ENCODE measurements at places on chromosomes 13 and 19.
A peak's percentile ranks its signal among the peaks of the same experiment; 100 is the strongest.

GRCh38 chr13:27024776-27025492, 146.7 kb downstream of the USP12 start:
- DNase-seq, result no peak

- DNase-seq, result peak; percentile 92
These were observed 9.7 kb downstream of the DEDD2 start for GRCh38 chr19:42207767-42208271.

DNA sequence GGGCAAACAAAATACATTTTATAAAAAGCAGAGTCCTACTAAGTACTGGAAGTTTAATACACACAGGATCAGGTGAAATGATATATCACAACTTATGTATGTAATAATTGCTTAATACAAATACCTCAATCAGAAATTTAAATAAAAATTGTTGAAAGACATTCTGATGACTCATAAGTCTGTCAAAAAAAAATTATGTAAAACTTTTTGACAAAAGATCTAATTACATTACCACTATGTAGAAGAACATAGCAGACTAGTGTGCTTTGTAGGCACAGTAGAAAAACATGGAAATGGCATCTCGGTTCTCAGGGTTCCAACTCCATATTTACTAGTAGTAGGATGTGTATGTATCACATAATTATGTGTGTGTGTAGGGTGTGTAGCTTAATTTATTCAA, 156.2 kb downstream of the DNAJC3 start:
- DNase-seq, result no peak

DNA sequence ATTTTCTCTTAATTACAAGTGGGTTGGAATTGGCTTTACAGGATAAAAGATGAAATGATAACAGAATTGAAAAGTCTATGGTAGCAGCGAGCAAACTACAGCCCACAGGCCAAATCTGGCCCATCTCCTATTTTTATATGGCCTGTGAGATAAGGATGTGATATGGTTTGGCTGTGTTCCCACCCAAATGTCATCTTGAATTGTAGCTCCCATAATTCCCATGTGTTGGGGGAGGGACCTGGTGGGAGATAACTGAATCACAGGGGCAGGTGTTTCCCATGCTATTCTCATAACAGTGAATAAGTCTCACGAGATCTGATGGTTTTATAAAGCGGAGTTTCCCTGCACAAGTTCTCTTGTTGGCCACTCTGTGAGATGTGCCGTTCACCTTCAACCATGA, 19.0 kb downstream of the CRYL1 start:
- no peak for DNase-seq

DNA sequence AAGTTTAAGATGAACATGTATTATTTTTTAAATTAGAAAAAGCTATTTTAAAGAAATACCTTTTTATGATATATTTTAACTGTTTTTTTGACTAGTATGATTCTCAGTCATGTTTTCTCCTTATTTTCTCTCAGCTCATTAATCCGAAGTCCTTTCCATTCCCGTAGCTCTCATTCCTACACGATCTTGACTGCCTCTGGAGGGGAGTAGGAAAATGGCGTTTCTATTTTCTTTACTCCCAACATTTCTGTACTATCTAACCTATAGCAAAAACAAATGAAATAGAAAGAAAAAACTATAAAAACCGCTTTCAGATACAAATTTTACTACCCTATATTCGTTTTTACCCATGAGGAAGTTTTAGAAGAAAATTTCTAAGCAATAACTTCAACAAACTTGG, 343.8 kb downstream of the RBM26 start:
- DNase-seq, result no peak

- DNase-seq, result peak; percentile 66
These were observed 97.7 kb upstream of the IPO5 start for GRCh38 chr13:97855570-97856303.

DNA sequence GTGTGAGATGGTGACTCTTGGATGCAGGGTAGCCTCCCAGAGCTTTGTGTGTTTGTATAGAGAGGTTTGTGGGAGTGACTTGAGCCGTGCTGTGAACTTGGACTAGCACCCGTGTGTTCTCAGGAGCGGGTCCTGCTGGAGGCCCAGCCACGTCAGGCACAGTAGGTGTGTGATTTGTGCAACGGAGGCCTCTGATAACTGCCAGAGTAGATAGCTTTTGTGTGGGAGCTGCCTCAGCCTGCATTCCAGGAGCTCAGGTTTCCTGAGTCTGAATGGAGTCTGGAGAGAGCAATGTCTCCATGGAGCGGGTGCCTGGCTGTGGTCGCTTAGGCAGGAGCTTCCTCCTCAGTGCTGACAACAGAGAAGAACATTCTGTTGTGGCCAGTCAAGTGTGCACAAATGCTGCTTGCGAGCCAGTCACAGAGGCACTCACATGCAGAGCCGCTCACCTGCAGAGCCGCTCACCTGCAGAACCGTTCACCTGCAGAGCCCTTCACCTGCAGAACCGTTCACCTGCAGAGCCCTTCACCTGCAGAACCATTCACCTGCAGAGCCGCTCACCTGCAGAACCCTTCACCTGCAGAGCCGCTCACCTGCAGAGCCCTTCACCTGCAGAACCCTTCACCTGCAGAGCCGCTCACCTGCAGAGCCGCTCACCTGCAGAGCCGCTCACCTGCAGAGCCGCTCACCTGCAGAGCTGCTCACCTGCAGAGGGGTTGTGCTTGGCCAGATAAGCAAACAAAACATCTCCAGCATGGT, 32.6 kb downstream of the TFDP1 start:
- DNase-seq, result peak; percentile 24

DNA sequence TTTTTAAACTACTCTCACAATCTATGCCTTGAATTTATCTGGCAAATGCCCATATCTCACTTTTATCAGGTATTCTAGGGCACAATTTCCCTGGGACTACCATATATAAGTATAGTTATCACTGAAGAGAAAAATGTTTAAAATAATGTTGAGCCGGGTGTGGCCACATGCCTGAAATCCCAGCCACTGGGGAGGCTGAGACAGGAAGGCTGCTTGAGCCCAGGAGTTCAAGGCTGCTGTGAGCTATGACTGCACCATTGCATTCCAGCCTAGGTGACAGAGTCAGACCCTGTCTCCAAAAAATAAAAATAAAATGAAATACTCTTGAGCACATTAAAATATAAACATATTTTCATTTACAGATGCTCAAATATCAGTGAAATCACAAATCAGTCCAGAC, 4.1 kb downstream of the KATNAL1 start:
- no peak for DNase-seq

- peak; percentile 89 for DNase-seq
These were observed 3.0 kb upstream of the COX6B1 start for GRCh38 chr19:35644987-35645679.

- DNase-seq, result no peak
These were observed 22.1 kb upstream of the F7 start for GRCh38 chr13:113083402-113084061.

- no peak for DNase-seq
These were observed 7.6 kb downstream of the KANK3 start for GRCh38 chr19:8335343-8336071.

DNA sequence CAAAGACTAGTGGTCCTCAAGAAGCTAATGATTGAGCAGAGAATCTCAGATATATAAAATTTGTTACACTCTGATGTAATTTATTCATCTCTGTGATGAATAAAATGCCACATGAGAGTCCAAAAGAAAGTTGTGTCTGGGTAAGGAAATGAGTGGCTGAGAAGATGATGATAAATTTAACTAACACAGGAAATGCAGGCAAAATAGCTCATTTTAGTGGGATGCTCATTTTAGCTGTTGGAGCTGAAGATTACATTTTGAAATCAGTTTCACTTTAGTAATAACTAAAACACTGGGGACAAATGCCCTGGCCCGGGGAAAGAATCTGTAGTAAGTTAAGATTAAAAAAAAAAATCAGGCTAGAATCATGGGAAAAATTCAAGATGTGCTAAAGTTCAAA, 35.2 kb downstream of the SPRY2 start:
- DNase-seq, result no peak

DNA sequence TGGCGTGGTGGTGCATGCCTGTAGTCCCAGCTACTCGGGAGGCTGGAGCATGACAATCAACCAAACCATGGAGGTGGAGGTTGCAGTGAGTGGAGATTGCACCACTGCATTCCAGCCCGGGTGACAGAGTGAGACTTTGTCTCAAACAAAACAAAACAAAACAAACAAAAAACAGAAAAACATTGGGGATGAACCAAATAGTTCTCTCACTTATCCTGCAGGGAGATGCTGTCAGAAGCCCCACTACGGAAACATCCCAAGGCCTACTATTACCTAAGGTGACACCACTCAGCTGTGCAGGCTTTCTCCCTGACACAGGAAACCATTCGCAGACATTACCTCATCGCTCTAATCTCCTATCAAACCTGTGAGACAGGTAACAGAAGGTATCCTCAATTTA, 113.5 kb downstream of the FOXO1 start:
- DNase-seq, result no peak

DNA sequence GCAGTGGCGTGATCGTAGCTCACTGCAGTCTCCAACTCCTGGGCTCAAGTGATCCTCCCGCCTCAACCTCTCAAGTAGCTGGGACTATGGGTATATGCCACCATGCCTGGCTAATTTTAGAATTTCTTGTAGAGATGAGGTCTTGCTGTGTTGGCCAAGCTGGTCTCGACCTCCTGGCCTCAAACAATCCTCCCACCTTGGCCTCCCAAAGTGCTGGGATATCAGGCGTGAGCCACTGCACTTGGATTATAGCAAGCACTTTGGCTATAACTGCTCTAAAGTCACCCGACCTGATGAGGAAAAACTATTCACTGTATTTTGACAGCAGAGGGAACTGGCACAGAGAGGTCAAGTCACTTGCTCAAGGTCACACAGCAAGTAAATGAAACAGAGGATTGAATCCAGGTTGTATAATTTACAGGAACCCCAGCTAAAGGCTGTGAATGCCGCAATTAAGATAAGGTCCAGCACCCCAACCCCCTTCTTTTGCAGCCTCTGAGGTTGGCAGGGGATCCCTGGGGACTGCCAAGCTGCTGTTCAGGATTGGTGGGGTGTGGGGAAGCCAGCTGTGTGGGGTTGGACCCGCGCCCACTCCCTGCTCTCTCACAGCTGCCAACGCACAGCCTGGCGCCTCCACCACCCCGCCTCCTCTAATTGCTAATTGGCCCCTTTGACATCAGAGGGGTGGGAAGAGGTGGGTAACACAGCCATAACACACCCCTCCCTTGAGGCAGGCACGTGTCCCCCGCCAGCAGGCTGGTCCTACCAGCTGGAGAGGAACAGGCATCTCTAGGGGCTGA, 6.0 kb downstream of the TMIGD2 start:
- DNase-seq, result no peak

- peak; percentile 49 for DNase-seq
These were observed 5.8 kb downstream of the RAB20 start for GRCh38 chr13:110555601-110556223.

- peak; percentile 72 for DNase-seq
These were observed 8.8 kb downstream of the S1PR2 start for GRCh38 chr19:10222201-10222890.

DNA sequence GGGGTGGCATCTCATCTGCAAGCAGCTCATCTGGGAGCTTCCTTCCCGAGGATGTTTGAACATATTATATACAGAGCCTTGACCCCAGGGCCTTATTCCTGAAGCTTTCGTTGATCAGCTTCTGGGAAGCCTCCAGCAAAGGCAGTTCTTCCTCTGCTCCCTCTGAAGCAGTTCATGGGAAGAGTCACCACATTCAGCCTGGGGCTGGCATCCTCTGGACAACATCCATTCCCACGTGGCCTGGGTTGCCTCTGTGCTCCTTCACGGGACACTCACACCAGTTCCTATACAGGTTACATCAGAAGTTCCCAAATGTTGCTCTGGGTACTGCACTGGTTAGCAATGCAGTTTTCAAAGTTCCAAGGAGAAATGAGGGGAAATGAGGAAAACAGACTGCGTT, 29.6 kb downstream of the COL4A2 start:
- DNase-seq, result no peak

- DNase-seq, result no peak
These were observed 477 bp downstream of the PIP5K1C start for GRCh38 chr19:3699741-3700241.

GRCh38 chr19:5005096-5005495, 36.2 kb downstream of the KDM4B start:
- no peak for DNase-seq

DNA sequence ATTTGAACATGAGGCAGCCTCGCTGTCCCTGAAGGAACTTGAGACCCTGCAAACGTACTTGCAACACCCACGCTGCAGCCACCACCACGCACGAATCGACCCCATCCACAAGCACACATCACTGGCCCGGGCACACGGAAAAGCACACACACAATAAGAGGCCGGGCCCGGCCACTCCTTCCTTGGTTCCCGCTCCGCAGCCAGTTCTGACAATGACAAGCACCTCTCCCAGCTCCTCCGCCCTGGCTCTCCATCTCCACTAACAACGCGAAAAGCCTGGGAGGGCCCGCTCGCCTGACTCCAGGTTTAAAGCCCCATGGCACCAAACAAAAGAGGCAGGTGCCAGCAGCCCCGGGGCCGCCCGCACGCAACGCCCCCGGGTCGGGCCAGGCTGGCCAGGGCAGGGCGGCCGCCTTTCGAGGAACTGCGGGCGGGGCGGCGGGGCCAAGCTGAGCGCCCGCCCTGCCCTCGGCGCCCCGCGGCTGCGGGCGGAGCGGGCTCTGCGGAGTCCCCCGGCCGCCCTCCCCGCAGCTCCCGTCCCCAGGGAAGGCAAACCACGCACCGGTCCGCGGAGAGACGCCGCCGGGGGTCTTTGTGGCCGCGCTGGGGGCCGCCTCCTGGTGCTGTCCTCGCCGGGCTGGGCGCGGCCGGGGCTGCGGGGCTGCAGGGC, 495 bp downstream of the DCLK1 start:
- no peak for DNase-seq

DNA sequence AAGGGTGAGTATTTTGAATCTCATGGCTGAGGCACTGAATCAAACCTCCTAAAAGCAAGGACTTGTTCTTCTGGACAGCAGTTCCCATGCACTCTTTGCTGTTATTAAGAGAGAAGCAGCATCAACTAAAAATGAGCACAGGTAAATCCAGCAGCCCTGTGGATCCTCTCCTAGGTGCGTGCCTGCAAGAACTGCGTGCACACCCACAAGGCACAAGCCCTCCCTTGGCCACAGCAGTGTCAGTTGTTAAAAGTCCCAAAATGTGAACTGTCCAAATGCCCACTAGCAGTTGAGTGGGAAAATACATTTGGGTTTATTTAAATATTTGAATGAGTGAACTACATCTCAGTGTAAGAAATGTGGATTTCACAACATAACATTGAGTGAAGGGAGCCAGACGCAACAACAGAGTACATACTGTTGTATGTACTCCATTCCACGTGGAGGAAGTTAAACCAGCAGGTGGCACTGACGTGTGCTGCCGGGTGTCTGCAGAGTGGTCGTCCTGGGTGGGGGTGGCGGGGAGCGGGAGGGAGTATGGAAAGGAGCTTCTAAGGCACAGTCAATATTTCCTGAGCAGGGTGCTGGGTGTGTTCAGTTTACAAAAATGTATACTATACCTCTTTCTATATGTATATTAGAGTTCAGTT, 266.4 kb downstream of the NALCN start:
- DNase-seq, result no peak

Measured in suppressor macrophage treated with lipopolysaccharide for 1 hour (primary cell).